ENCODE measurements at places on chromosomes 3 and 15.
A peak's percentile ranks its signal among the peaks of the same experiment; 100 is the strongest.

GRCh38 chr3:47404955-47405790, 24.4 kb downstream of the PTPN23 start:
- DNase-seq, result peak; percentile 84

DNA sequence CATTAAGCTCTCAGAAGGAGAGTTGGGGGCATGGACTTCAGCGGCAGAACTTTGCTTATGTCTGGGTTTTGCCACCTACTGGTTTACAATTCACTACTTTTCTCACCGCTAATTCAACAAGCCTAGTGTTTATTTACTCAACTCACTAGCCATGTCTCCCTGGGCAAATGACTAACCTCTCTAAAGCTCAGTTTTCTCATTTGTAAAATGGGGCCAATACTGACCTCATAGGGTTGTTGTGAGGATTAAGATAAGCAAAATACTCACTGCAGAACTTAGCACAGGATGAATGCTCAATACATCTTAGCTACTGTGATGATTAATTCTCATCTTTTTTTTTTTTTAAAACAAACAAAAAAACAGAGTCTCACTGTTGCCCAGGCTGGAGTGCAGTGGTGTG, 106.3 kb downstream of the CADPS start:
- DNase-seq, result no peak

DNA sequence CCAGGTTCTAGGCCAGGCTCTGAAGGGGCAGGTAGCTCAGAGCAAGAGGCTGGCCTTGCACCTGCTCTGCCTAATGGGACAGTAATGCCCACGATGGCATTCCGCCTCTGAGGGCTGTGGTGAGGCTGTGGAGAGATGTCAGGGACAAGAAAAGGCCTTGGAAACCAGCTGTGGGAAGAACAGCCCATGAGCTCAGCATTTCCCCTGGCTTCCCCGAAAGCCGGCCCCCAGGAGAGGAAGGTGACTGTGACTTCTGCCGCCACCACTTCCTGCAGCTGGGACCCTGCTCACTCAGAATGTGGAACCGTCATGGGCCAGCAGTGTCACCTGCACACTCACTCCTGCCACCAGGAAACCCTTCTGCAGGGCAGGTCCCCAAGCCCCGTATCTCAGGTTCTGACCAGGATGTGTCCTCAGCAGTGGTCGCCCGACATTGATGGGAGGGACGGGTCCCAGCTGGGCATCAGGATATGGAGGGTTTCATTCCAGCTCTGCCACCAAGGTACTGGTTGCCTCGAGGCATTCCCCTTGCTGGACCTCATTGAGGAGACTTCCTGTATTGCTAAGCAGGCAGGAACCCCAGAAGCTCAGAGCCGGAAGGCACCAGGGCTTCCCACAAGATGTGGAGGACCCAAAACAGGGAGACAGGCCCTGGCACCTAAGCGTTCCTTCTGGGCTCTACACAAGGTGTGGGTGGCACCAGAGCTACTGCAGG, 30.7 kb downstream of the SEMA7A start:
- DNase-seq, result no peak

DNA sequence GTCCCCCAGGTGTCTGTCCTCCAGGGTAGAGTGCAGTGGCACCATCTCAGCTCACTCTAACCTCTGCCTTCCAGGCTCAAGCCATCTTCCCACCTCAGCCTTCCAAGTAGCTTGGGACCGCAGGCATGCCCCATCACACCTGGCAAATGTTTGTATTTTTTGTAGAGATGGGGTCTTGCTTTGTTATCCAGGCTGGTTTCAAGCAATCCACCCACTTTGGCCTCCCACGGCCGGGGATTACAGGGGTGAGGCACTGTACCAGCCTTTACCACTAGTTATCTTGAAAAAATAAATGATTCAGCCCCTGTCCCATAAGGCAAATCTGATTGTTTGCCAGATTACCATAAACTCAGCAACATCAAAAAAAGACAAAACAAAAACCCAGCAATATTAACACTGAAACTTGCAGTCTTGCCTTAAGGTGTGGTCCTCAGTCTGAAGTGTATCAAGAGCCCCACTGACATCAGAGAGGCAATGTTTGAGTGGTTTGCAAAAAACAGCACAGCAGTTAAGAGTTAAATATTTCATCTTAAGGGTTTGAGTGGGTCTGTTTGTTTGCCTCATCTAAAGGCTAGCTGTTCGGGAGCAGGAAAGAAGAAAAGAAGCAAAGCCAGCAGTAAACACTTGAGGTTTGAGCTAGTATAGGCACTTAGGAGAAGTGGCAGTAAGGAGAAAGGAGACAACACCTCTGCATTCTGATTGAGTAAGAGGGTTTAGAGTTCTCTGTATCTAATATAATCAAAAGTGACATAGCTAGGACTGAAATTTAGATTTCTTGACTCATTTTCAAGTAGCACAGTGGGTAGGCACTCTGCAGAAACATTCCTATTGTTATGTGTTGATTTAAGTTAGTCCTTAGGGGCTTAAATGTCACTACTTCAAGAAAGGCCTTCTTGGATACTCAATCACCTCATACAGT, 26.3 kb upstream of the EDEM1 start:
- peak; percentile 49 for DNase-seq

GRCh38 chr3:197960694-197961581, 921 bp downstream of the LMLN start:
- DNase-seq, result peak; percentile 76

- no peak for DNase-seq
These were observed 265.0 kb downstream of the IL20RB start for GRCh38 chr3:137222736-137223225.

DNA sequence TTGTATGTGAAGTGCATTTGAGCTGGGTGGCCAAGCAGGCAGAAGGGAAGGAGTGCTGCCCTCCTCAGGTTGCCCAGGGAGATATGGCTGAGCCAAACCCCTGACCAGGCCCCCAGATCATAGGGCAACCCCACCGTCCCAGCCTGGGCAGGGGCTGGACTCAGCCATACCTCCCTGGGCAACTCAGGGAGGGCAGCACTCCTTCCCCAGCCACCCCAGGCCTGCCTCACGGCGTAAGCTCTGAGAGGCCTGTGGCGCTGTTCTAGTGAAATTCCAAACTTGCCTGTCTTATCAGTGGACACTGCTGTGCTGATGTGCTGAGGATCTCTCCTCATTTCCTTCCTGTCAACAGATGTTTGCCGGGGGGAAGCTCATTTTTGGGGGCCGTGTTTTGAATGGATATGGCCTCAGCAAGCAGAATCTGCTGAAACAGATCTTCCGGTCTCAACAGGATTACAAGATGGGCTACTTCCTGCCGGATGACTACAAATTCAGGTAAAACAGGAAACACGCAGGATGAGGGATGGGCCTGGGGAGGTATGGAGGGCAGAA, 57.6 kb upstream of the FGD5 start:
- DNase-seq, result no peak

GRCh38 chr15:65060641-65061397, 7.0 kb downstream of the RASL12 start:
- DNase-seq, result no peak

DNA sequence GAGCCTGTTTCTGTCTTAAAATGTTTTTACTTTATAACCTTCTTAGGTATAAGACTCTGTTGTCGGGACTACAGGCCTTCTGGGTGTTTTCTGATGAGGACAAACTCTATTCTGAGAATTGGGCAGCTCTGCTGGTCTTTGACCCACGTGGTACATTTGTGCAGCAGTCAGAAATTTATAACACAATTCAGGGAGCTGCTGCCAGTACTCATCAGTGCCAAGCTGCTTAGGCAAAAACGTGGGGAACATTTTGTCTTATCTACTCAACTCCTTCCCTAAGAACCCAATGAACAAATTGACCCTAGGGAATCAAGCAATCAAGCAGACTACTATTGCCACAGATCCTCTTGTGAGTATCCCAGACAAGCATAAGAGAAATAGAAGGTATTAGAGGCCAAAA, 180.7 kb upstream of the PDZRN3 start:
- no peak for DNase-seq

DNA sequence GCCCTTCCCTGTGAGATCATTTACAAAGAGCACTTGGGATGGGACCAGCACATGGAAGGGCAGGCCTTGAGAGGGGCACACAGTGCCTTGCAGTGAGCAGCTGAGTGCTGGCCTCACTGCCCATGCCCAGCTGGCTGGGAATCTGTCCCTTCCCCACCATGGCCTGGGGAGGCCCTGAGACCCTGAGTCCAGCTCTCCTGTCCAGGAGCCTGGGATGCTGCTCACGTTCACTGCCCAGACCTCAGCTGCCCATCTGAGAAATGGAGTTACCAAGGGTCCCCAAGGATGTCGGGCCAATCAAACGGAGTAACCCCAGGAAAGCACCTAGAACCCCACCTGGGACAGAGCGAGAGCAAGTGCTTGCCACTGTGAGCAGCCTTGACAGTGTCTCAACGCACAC, 35.6 kb downstream of the WNT7A start:
- DNase-seq, result no peak

GRCh38 chr15:29364426-29365078, 94.9 kb upstream of the NSMCE3 start:
- DNase-seq, result peak; percentile 50

GRCh38 chr3:12479919-12480427, 4.3 kb upstream of the TSEN2 start:
- peak; percentile 74 for DNase-seq

DNA sequence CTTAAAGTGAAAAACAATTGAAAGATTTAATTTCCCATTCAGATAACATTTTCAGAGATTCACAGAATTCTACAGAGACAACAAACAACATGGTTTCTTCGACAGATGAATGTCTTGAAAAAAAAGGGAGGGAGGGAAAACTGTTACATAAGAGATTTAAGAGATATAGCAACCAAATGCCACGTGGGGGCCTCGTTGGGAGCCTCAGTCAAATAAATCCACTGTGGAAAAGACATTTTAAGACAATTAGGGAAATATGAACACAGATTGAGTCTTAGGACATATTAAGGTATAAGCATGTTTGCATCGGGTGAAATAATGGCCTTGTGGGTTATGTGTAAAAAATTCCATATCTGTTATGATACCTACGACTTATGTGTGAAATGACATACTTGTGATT, 5.0 kb upstream of the PRRT3 start:
- DNase-seq, result no peak

DNA sequence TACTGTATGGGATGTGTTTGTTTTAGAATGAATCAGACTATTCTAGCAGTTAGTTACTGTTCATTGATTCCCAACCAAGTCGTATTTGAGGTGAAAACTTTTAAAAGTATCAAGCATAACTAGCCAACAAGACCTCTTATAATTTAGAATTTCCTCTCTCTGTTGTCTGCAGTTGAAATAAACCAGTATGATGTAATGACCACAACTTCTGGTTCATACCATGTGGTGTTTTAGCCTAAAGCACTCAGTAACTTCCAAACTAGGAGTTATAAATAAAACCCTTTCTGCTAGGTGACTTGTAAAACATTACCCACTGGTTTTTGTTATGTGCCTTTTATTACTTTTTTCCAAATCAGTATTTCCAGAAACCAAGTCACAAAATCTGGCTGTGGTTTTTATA, 19.8 kb upstream of the P2RY12 start:
- DNase-seq, result peak; percentile 28

GRCh38 chr3:189937302-189938127, 183.2 kb downstream of the P3H2 start:
- peak; percentile 83 for DNase-seq

GRCh38 chr15:94930960-94931359, 699.6 kb downstream of the MCTP2 start:
- no peak for DNase-seq

DNA sequence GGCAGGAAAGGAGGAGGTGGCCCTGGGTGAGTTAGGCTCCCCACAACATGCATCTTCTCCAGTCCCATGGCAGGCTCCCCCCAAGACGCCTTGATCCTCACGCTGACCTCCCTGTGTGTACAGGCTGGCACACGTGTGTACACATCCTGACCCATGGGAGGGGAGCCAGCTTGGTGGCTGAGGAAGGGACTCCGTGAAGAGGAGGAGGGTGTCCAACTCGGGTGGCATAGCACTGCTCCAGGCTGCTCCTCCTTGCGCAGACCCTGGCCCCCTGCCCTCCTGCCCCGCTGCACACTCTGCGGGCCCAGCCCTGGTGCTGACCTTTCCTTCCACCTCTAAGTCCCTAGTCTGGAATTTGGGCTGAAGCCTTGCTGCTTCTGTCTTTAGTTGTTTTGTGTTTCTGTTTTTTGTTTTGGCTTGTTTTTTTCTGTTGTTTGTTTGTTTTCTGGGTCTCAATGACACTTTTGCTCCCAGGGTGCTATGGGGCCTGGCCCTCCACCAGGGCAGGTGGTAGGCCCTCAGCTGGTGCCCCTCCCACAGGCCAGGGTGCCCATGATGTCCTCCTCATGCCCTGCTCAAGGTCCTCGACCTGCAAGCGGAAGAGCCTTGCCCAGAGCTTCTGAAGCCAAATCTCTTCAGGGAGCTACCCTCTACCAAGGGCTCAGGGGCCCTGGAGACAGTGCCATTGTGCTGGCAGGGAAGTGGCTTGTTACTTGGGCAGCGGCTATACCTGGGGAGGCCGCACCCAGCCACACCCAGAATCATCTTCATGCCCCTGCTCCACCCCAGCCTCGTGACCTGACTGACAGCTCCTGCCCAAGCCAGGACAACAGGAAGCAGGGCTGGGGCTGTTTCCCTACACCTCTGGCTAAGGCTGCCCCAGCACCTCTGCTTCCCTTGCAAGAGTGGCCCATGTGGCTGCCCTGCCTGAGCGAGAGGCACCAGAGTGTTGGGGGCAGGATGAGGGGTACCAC, 5.1 kb downstream of the EPHB3 start:
- no peak for DNase-seq

GRCh38 chr15:85725019-85725418, 69.7 kb downstream of the KLHL25 start:
- peak; percentile 50 for DNase-seq

DNA sequence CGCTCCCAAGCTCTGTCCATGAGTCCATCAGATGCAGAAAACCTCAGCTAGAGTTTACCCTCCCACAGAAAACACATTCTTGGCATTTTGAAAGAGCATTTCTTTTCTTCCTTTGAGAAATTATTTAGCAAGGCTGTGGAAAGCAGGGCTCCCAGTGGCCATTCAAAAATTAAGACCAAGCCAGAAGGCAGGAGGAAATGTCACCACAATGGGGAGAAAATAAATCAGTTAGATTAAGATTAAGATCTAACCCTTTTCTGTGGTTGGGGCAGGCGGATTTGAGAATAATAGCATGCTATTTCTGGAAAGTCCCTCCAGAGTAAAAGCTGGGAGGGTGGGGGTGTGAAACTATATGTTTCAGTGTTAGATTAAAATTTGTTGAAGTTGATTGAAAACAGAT, 20.2 kb downstream of the LRIG1 start:
- DNase-seq, result peak; percentile 59

DNA sequence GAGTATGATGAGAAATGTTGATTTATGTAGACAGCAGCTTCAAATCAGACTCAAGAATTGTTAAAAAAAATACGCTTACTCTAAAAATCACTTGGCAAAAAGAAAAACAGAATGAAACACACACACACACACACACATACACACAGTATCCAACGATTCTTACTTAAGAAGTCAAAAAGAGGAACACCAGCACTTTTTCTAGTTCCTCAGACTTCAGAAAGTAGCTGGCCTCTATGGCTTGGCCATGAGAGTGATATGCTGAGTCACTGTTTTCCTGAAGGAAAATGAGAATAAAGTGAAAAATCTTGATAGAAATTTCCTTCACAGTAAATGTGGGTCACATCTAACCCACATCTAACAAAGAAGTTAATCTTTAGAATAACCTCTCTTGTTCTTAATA, 22.1 kb downstream of the CNTN3 start:
- DNase-seq, result no peak

- DNase-seq, result no peak
These were observed 98.8 kb downstream of the FNDC3B start for GRCh38 chr3:172138193-172138537.

GRCh38 chr15:96515371-96515770, 184.9 kb downstream of the NR2F2 start:
- no peak for DNase-seq

- DNase-seq, result no peak
These were observed 281.4 kb upstream of the SLCO3A1 start for GRCh38 chr15:91572110-91572509.

- peak; percentile 22 for DNase-seq
These were observed 3.9 kb downstream of the THBS1 start for GRCh38 chr15:39584662-39585388.
